Stimulated activated CD8-positive, alpha-beta memory T cell treated with anti-CD3 and anti-CD28 coated beads, Interleukin-7, amount 100 ng/mL, for 1 hour (primary cell): ENCODE measurements at places on chromosomes 7 and 10.

- DNase-seq: no peak
These were observed 130.2 kb upstream of the ADAM12 start for GRCh38 chr10:126518218-126519080.

DNA sequence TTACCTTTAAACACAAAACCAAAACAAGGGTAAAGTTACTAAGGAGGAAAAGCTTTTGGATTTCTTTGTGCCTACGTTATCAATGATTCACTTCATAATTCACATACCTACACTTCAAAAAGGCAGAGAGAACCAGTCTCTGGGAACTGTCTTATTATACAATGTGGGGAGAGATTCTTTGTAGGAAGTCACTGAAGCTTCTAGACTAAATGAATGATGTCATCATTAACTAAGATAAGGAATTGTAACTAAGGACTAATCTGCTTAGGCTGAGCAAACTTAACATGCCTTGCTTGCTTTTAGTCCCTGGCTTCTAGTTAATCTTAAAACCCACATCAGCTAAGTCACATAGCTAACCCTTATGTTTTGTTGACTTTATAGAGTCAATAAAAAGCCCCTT lies 771.2 kb downstream of the NXPH1 start:
- no peak for DNase-seq

GRCh38 chr7:41149576-41149975 lies 553.3 kb downstream of the INHBA start:
- no peak for DNase-seq

- no peak for DNase-seq
These were observed 6.4 kb upstream of the PDCD4 start for GRCh38 chr10:110865186-110865808.

GRCh38 chr10:132539894-132540293 lies 2.3 kb downstream of the INPP5A start:
- no peak for DNase-seq

GRCh38 chr7:129877146-129877792 lies 75.5 kb downstream of the UBE2H start:
- no peak for DNase-seq
